ENCODE measurements at places on chromosomes 2 and 18.
A peak's percentile ranks its signal among the peaks of the same experiment; 100 is the strongest.

GRCh38 chr2:32626639-32627221, 1.1 kb upstream of the TTC27 start:
- DNase-seq: no peak
- no peak overlapping the region for H3K4me3 ChIP-seq
- H3K27ac ChIP-seq: no peak overlapping the region
- H3K36me3 ChIP-seq: peaks cover 16% of the 10 kb centered on the region
- H3K4me1 ChIP-seq: no peaks in the 10 kb centered on the region

- H3K4me3 ChIP-seq: no peak overlapping the region
- no peak for DNase-seq
- H3K4me1 ChIP-seq: no peaks in the 10 kb centered on the region
- no peaks in the 10 kb centered on the region for H3K36me3 ChIP-seq
- H3K27ac ChIP-seq: no peak overlapping the region
These were observed 43.7 kb upstream of the KLF11 start for GRCh38 chr2:9999693-10000092.

GRCh38 chr2:28982381-28982950, 1.4 kb downstream of the TOGARAM2 start:
- H3K36me3 ChIP-seq: no peaks in the 10 kb centered on the region
- no peak overlapping the region for H3K4me3 ChIP-seq
- no peaks in the 10 kb centered on the region for H3K4me1 ChIP-seq
- H3K27ac ChIP-seq: no peak overlapping the region

- H3K36me3 ChIP-seq: no peaks in the 10 kb centered on the region
- H3K27me3 ChIP-seq: no peaks in the 10 kb centered on the region
- DNase-seq: no peak
- H3K27ac ChIP-seq: no peak overlapping the region
These were observed 65.9 kb downstream of the IL1R2 start for GRCh38 chr2:102057502-102058292.

DNA sequence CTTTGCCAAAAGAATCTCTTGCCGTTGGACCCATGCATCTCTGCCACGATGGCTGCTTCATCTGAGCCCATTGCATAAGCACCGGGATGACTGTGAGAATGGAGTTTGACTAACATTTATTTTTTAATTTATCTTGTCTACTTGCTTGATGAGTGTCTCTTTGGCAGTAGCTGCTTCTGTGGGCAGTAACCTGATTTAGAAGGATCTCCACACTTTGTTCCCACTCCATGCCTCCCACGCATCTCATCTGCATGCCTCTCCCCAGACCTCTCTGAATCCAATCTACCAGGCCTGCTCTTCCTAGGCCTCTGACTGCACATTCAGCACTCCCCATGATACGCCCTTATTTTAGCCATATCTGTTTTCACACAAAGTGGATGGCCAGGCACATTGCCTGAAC, 23.7 kb upstream of the TMX3 start:
- H3K27me3 ChIP-seq: no peaks in the 10 kb centered on the region
- H3K4me3 ChIP-seq: no peak overlapping the region
- no peak overlapping the region for H3K27ac ChIP-seq

DNA sequence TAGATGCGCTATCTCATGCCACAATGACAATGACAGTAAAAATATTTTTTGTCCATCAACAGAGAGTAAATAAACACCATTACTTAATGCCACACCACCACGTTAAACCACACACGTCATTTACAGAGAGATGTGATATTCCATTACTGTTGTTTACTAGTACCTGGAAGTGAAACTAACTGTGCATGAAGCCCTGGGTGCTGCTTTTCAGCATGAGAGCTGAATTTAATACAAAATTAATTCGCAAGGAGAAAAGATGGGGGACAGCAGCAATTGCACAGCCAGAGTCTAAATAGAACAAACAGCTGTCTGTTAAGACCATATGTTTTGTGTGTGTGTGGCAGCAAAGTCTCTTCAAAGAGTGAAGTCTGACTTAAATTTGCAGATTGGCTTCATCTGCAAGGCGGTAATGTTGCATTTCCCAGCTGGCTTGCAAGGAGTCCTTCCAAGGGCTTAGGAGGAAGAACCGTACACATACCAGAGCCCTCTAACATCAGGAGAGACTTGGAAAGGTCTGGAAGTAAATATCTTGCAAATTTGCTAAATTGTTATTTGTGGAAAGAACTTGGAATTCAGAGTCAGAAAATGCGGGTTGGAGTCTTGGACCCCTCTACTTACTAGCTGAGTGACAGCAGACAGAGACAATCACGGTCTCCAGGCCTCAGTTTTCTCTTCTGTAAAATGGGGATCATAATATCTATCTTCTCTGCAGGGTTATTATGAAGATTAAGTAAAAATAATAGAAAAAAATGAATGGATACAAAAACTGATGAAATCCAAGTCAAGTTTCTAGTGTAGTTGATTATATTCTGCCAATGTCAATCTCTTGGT, 127.6 kb downstream of the ALPK2 start:
- H3K36me3 ChIP-seq: no peaks in the 10 kb centered on the region
- DNase-seq: no peak
- no peak overlapping the region for H3K4me3 ChIP-seq
- H3K4me1 ChIP-seq: no peaks in the 10 kb centered on the region
- H3K27me3 ChIP-seq: no peaks in the 10 kb centered on the region

- H3K4me3 ChIP-seq: peak overlapping the region; percentile 81
- peak; percentile 85 for DNase-seq
- no peaks in the 10 kb centered on the region for H3K4me1 ChIP-seq
- no peaks in the 10 kb centered on the region for H3K27me3 ChIP-seq
- peak overlapping the region; percentile 80 for H3K27ac ChIP-seq
These were observed 1.9 kb upstream of the MEIS1 start for GRCh38 chr2:66432801-66433694.

GRCh38 chr2:240983996-240984498, 14.4 kb upstream of the SNED1 start:
- DNase-seq: peak; percentile 60
- no peak overlapping the region for H3K4me3 ChIP-seq
- no peaks in the 10 kb centered on the region for H3K36me3 ChIP-seq
- peaks cover 6% of the 10 kb centered on the region for H3K27me3 ChIP-seq
- no peak overlapping the region for H3K27ac ChIP-seq

- H3K36me3 ChIP-seq: peaks cover 100% of the 10 kb centered on the region
- no peaks in the 10 kb centered on the region for H3K27me3 ChIP-seq
- peak overlapping the region; percentile 94 for H3K27ac ChIP-seq
- DNase-seq: no peak
These were observed 13.8 kb downstream of the FOSL2 start for GRCh38 chr2:28406276-28407096.

- DNase-seq: no peak
- H3K4me3 ChIP-seq: no peak overlapping the region
- no peaks in the 10 kb centered on the region for H3K4me1 ChIP-seq
- H3K36me3 ChIP-seq: peaks cover 37% of the 10 kb centered on the region
These were observed 21.8 kb downstream of the ATG4B start for GRCh38 chr2:241659150-241659739.

- H3K27me3 ChIP-seq: no peaks in the 10 kb centered on the region
- H3K4me1 ChIP-seq: no peaks in the 10 kb centered on the region
- H3K36me3 ChIP-seq: no peaks in the 10 kb centered on the region
- DNase-seq: no peak
These were observed 215.9 kb downstream of the SP3 start for GRCh38 chr2:173749315-173749714.

DNA sequence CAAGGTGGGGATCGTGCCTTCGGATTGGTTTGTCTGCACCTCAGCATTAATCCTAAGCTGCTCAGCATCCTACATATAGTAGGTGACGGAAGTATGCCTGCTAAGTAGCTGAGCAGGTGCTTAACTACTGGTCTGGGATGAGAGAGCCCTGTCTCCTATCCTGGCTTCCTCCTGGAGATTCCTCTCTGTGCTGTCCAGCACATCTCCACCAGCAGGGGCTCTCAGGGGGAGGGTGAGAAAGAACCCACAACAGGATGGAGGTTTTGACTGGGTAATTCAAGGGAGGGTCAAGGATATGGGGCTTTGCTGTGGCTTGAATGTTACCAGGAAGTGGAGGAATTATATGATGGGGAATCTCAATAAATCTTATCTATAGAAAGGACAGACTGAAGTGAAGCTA, 45.4 kb upstream of the KIF5C start:
- no peaks in the 10 kb centered on the region for H3K4me1 ChIP-seq
- no peaks in the 10 kb centered on the region for H3K36me3 ChIP-seq
- no peak overlapping the region for H3K4me3 ChIP-seq
- no peaks in the 10 kb centered on the region for H3K27me3 ChIP-seq

DNA sequence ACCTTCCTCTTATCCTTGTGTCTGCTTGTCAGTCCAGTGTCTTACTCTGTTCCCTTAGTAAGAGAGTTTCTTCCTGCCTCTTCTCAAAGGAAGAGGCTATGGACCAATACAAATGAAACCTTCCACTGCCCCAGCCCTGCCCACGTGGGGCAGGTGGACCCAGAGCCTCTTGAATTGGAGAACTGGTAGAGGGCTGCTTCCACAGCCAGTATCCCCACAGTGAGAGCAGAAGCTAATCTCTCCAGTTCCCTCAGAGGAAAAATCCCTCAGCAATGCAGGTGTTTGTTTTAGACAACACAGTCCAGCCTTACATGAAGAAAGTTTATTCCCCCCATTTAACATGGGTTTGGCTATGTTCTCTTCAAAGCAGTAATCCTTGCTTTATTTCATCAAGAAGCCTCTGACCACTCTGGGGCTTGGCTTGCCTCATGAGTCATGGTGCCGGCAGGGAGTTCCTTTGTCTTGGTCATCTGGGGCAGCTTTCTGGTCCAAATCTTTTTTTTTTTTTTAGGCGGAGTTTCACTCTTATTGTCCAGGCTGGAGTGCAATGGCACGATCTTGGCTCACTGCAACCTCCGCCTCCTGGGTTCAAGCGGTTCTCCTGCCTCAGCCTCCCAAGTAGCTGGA, 6.5 kb upstream of the CYBRD1 start:
- H3K4me1 ChIP-seq: peaks cover 8% of the 10 kb centered on the region
- H3K36me3 ChIP-seq: no peaks in the 10 kb centered on the region
- no peak overlapping the region for H3K27ac ChIP-seq
- H3K27me3 ChIP-seq: no peaks in the 10 kb centered on the region

GRCh38 chr2:143680885-143681405, 551.7 kb downstream of the ARHGAP15 start:
- no peaks in the 10 kb centered on the region for H3K4me1 ChIP-seq
- H3K4me3 ChIP-seq: no peak overlapping the region
- no peak overlapping the region for H3K27ac ChIP-seq
- no peaks in the 10 kb centered on the region for H3K27me3 ChIP-seq
- DNase-seq: no peak
- no peaks in the 10 kb centered on the region for H3K36me3 ChIP-seq

DNA sequence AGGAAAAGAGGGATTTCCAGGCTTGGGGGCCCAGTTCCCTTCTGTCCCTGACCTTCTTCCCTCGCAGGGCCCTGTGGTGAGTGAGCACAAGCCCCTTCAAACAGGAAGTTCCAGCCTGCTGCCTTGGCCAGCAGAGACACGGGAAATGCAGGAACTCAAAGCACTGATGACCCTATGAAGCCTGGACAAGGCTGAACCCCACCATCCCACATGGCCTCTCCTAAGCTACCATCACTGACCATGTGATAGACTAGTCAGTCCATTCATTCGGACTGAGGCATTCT, 196.4 kb downstream of the TNS1 start:
- H3K27ac ChIP-seq: no peak overlapping the region
- no peaks in the 10 kb centered on the region for H3K4me1 ChIP-seq

DNA sequence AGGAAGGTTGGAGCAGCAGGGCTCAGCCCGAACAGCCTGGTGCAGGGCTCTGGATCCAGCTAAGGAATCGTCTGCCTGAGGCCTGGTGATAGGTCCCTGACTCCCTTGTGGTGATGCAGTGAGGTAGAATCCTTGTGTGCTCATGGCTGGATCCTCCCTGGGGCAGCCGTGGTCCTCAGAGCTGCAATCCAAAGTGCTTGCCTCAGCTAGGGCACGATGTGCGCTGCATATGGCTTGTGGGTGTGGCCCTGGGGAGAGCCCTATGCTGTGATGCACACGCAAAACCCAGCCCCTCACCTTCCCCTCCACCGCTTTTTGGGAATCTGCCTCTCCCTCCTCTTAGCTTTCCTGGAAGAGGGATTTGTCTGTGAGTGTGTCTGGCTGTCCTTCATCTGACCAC, 142.2 kb downstream of the DYSF start:
- H3K36me3 ChIP-seq: no peaks in the 10 kb centered on the region
- H3K27ac ChIP-seq: no peak overlapping the region
- H3K27me3 ChIP-seq: no peaks in the 10 kb centered on the region
- H3K4me3 ChIP-seq: no peak overlapping the region

DNA sequence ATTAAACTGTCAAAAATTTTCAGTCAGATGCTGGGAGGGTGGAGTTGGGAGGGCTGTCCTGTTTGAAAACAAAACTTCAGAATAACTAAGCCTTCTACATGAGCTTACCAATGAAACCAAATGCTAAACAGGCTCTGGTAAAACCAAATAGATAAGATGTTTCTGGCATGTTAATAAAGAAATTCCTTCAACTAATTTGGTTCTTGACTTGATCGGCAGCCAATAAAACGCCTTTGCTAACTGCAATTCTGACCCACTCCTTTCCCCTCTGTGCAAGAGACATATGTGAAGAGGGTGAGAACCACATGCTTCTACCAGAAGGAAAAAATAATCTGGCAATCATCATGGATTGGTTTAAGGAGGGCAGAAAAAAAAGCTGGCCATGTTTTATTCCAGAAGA, 20.9 kb downstream of the MAP4K3 start:
- no peak overlapping the region for H3K4me3 ChIP-seq
- no peaks in the 10 kb centered on the region for H3K27me3 ChIP-seq
- no peak overlapping the region for H3K27ac ChIP-seq
- DNase-seq: no peak

DNA sequence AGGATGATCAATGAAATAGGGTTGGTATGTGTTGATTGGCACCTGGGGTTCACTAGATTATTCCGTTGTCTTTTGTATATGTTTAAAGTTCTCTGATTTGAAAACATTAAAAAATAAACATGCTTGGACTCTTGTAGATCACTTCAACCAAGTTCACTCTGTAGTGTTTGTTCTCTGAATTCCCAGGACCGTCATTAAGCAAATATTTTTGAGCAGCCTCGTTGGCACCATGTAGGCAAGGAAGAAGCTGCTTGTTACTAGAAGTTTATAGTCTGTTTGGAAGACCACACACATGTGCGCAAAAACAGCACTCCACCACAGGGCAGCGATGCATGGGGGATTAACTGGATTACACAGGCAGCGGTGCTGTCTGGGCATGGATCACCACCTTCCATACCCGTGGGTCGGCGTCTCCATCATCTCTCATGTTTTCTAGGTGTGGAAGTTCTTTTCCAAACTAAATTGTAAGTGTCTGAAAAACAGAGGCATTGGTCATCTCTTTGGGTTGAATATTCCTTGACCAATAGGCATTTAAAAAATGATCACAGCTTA, 212.2 kb downstream of the FHOD3 start:
- no peak overlapping the region for H3K27ac ChIP-seq
- DNase-seq: no peak
- no peaks in the 10 kb centered on the region for H3K4me1 ChIP-seq
- no peak overlapping the region for H3K4me3 ChIP-seq
- H3K36me3 ChIP-seq: no peaks in the 10 kb centered on the region
- no peaks in the 10 kb centered on the region for H3K27me3 ChIP-seq

DNA sequence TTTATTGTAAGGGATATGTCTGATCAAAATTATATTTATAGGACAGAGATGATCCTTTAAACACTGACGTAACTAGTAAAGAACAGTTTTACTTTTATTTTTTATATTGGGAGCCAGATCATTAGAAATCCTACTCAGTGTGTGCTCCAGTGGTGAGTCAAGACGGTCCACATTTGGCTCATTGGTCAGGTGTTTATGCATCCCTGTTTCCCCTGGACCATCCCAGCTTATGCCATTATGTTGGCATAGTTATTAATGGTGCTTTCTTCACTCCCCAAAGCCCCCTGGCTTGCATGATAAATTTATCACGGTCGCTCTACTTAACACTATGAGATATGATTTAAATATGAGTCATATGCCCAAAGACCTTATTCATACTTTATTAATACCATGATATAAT, 293.4 kb downstream of the XIRP2 start:
- H3K4me1 ChIP-seq: peaks cover 41% of the 10 kb centered on the region
- H3K36me3 ChIP-seq: no peaks in the 10 kb centered on the region
- no peaks in the 10 kb centered on the region for H3K27me3 ChIP-seq
- DNase-seq: no peak

Measured in RWPE2 (cell line).